ENCODE measurements at places on chromosomes 7 and 10.

GRCh38 chr7:81294897-81295515 is 376.2 kb upstream of the SEMA3C start:
- no peak for DNase-seq

DNA sequence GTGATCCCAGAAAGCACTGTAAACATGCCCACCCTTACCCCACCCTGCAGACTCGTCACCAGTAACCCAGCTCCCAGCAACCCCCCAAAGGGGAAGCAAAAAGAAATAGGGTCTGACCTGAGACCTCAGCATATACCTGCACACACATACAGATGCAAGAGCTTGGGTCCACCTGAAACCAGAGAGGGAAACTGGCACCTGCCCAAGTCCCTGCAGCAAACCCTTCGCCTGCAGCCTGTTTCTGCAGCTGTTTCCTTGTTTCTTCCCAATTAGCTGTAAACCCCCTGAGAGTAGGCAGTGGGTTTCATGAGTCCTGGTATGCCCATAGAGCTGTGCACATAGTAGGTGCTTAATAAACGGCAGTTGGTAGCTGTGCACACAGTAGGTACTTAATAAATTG is 140.5 kb downstream of the FGFR2 start:
- no peak for DNase-seq

- no peak for DNase-seq
These were observed 1.8 kb downstream of the CCDC6 start for GRCh38 chr10:59904426-59905065.

DNA sequence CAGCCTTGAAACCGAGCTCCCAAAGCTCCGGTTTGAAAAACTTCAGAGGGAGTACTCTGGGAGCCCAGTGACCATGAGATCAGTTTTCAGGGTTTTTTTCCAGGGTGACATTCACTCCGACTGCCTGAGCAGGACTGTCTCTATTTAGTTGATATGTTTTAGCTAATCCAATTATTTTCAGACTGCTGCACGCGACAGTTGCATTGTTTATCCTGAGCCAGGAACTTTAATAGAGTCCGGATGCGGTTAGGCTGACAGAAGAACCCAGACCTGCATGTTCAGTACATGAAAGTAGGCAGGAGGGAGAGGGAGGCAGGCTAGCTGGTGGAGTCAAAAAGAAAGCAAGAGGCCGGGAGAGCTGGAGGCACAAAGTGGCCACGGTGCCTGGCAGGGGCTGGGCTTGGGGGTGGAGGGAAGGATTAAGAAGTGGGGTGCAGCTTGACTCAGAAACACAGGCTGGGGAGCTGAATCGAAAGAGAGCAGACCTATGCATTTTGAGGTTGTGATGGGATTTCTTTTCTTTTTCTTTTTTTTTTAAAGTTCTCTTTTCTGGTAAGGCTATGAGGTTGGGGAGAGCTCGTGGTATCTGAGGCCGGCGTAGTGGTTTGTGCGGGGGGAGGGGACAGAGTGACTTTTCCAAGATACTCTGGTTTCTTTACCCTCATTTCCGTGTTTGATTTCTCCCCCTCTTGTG is 5.7 kb downstream of the GATA3 start:
- no peak for DNase-seq

- DNase-seq: no peak
These were observed 448 bp upstream of the PTER start for GRCh38 chr10:16436367-16436757.

DNA sequence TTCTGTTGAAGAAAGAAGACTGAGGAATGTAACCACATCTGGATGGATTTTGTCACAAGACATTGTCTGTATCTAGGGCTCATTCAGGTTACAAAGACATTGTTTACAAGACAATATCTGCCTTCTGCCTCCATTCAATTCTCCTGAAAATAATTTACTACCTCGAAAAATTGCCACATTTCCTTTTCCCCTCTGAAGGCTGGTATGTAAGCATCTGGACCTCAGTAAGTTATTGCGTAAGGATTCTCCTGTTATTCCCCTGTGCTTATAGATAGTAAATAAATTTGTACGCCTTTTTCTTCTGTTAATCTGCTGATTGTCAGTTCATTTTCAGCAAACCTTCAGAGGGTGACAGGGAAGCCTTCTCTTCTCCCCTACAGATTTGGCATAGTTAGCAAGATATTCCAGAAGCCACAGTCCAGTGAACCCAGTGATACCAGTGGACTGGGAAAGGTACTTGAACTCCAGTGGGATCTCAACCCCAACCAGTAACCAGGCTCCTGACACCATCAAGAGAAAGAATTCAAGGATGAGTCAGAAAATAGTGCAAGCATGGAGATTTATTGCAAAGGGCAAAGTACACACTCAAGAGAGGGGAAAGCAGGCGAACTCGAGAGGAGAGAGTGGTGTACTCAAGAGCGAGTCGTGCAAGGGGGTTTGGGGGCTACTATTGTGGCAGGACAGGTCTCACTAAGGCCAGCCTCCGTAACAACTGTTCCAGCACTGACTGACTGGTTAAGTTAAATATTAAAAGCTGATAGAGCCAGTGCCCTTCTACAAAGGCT is 706.9 kb upstream of the GHITM start:
- DNase-seq: no peak
